Hepatocyte (in vitro differentiated cells): ENCODE measurements at places on chromosomes 7 and 10. TPM values are rescaled to one million over a fixed set of nuclear protein-coding genes. Genes with fewer than 3 reads are reported as not detected.

COL17A1 gene
- 5.7 and 7.5 TPM in 2 replicates for total RNA-seq

CCL26 gene
- 7.5 and 15.3 TPM in 2 replicates for total RNA-seq

MSMB gene
- total RNA-seq: 2.2 and 2.7 TPM in 2 replicates

HMX2 gene
- not detected in 2 replicates for total RNA-seq

CPED1 gene
- total RNA-seq: 29.4 and 30.5 TPM in 2 replicates

C7orf57 gene
- 0.43 TPM in 1 of 2 replicates, not detected in the other for total RNA-seq

TMEM168 gene
- 22.1 and 25.3 TPM in 2 replicates for total RNA-seq

TNPO3 gene
- total RNA-seq: 32.2 and 35.4 TPM in 2 replicates

PNLIPRP2 gene
- total RNA-seq: 21.1 and 23.4 TPM in 2 replicates

PNLIP gene
- total RNA-seq: 0.13 TPM in 1 of 2 replicates, not detected in the other

CALN1 gene
- total RNA-seq: 0.12 and 0.23 TPM in 2 replicates

GNAT3 gene
- not detected in 2 replicates for total RNA-seq

OGDH gene
- 61.1 and 65.3 TPM in 2 replicates for total RNA-seq

SUN3 gene
- total RNA-seq: not detected in 2 replicates

SLC13A1 gene
- 0.07 and 0.28 TPM in 2 replicates for total RNA-seq
